ENCODE measurements at places on chromosomes 2 and 18.

DNA sequence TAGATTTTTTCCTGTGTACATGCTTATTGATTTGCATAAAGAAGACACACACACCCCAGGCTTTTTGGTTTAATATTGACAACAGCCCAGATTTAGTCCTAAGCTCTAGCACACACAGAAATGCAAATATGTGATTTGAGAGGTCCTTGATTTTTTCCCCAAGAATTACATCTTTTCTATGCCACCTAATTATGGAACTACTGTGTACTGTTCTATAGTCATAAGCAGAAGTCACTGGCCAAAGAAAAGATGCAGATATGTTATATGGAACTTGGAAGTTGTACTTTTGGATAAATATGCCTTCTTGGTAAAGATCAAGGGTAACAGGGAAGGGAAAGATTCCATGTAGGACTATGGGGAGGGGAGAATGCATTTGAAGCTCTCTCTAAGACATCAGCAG is 105.6 kb downstream of the SETBP1 start:
- DNase-seq: no peak

GRCh38 chr18:22678486-22678885 is 254.6 kb upstream of the RBBP8 start:
- DNase-seq: no peak

DNA sequence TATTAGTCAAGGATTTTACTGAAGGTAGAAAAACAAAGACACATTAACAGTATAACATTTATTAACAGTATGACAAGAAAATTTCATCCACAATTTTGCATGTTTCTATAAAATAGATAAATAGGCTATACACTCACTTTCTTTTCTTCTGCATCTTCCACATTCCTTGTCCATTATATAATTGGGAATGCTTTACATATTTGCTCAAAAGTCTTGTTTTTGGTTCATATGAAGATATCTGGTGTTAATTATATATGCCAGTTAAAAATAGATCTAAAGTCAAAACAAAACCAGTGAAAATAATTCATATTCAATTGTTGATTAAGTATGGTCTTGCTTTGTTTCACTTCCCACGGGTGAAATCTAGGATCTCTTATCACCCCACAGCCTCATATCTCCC is 53.4 kb downstream of the SERPINB7 start:
- DNase-seq: no peak

DNA sequence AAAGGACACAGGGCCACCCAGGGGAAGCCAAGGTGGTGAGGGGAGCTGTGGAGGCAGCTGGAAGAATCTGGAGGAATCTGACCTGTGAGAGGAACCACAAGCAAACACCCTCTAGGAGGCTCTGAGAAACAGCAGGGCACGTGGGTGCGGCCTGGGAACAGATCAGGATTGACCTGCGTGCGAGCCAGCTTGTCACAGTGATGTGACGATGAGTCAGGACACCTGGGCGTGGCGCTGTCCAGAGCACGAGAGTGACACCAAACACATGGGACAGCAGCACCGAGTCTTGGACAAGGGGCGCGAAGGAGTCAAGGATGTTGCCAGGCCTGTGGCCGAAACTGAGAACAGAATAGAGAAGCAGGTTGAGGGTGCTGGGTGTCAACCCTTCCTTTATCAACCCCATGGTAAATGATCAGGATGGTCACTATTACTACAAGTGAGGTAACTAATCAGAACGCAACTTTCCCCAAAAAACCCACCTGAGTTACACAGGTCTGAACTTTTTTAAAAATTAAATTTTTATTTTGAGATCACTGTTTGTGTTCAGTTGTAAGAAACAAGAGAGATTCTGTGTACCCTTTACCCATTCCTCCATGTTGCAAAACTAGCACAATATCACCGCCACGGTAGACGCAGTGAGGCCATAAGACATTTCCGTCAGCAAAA is 637 bp upstream of the SFT2D3 start:
- DNase-seq: peak; percentile 11

DNA sequence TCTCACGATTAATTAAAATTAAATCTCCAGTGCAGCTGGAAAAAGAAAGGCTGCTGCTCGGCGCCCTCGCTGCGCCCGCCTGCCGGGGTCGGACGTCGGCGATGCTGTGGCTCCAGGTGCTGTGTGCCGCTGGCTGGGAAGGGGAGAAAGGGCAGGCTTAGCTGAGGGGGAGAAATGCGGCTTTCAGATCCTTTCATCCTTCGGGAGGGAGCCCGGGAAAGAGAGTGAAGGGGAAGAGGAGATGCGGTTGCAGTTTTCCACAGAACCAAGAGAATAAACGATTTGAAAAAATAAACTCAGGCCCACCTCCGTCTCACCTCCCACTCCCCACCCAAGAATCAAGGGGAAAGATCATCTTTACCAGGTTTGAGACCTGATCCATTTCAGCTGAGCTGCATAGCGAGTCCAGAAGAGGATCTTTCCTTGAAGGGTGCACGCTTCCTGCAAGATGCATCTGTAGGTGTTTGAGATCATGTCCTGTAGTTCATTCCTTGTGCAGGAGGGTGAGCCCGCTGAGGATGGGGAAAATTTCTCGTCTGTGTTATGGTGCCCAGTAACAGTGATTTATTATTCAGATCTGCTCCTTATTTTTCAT is 495 bp downstream of the TMEM169 start:
- DNase-seq: no peak

Data from activated CD8-positive, alpha-beta memory T cell treated with anti-CD3 and anti-CD28 coated beads for 1 hour (primary cell).